ENCODE measurements at places on chromosomes 6 and 20. TPM values are rescaled to one million over a fixed set of nuclear protein-coding genes. Genes with fewer than 3 reads are reported as not detected.

GRCh38 chr6:138979813-138980668, 8.0 kb downstream of the REPS1 start:
- H3K27ac ChIP-seq = no peak overlapping the region
- no peaks in the 10 kb centered on the region for H3K4me1 ChIP-seq
- no peaks in the 10 kb centered on the region for H3K27me3 ChIP-seq
- no peak for DNase-seq
- no peaks in the 10 kb centered on the region for H3K36me3 ChIP-seq

- DNase-seq = no peak
- no peak overlapping the region for H3K4me3 ChIP-seq
- H3K36me3 ChIP-seq = no peaks in the 10 kb centered on the region
- no peaks in the 10 kb centered on the region for H3K27me3 ChIP-seq
Measured at GRCh38 chr6:128199461-128199860, 298.6 kb upstream of the THEMIS start.

DNA sequence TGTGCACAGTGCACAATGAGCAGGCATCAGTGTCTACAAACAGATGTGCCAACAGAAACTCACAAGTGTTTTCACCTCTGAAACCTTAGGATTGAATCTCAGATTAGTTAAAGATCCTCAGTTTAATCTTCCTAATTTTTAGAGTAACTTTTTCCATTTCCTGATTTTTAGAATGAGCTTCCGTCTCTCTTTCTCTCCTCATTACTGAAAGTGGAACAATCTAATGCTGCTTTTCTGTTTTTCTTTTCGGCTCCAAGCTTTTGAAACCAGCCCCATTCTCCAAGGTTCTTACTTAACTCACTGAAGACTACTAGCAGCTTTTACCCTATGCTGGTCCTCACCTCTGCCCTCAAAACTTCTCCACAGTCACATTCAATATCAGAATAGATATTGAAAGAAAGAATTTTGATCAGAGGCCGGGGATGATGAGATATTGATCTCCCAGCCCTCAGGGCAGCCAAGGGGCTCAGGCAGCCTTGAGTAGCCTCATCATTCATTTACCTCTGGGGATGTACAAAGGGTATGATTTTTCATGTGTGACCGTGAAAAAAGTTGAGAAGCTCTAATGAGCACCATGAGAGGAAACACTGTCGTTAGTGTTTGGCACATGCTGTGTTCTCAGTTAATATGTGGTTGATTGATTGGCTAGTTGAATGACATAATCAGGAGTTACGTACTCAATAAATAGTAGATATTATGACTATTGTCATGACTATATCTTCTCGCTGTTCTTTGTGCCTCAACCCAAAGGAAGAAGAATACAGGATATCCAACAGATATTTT, 11.9 kb upstream of the STK38 start:
- no peaks in the 10 kb centered on the region for H3K36me3 ChIP-seq
- no peak overlapping the region for H3K27ac ChIP-seq
- H3K4me1 ChIP-seq = peaks cover 6% of the 10 kb centered on the region
- H3K4me3 ChIP-seq = no peak overlapping the region
- DNase-seq = no peak
- no peaks in the 10 kb centered on the region for H3K27me3 ChIP-seq

PGM3 gene
- total RNA-seq = 223 TPM

FAM83C gene
- total RNA-seq = not detected

HLA-DRB1 gene
- not detected for total RNA-seq

NR2E1 gene
- total RNA-seq = not detected

Data from IMR-90 (cell line).